ENCODE measurements at places on chromosomes 2 and 18.

DNA sequence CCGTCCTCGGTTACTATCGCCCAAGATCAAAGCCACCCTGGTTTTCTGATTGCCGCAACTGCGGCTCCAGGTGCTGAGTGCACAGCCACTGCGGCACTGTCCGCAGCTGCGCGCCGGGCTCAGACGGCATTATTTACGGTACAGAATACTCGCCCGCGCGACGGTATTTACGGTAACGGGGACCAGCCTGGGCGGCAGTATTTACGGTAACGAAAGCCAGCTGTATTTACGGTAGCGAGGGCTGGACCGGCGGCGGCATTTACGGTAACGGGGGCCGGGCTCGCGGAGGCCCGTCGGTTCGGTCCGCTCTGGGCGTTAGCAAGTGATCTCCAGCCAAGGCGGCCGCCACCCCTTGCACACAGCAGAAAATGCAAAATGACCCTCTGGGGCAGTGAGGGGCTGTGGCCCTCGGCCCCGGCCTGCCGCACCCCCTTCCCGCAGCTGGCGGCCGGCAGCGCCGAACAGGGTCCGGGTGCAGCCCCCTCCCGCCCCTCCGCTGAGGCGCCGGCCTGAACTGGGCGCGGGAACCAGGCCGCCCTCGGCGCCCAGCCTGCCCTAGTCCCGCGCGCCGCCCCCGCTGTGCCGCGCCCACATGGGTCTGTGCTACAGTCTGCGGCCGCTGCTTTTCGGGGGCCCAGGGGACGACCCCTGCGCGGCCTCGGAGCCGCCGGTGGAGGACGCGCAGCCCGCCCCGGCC is at the start of gene GNAL:
TSS of gene GNAL (plus strand) at position 293 of the 697 bp plus-strand sequence. CDS start at position 593, 300 bp downstream.
- DNase-seq, result no peak

DNA sequence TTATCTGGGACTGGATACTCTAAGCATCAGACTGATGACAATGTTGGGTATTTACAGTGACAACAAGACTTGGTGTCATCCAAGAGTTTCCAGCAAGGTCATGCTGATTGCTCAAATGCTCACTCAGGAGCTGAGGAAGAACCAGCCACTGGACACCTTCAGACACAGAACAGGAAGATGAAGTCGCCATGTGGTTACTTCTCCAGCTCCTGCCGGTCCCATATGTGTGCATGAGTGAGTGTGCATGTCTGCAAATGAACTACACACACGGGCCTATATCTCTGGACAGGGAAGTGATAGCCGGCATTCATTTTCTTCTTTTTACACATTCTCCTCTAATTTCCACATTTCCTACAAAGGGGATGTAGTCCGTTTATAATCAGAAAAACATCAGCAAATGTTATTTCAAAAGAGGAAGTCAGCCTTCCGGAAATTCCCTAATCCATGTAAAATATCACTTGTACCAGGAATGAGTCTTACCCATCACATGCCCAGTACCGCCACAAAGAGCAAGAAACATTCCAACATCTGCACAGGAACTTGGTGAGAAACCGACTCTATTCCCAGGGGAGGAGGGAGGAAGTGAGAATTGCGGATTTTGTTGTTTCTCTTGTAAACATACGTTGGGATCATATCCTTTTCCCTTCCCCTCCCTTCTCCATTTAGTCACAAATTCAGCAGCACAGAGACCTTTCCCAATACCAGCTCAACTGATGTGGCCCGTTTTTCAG is 10.8 kb downstream of the RFX8 start:
- no peak for DNase-seq

DNA sequence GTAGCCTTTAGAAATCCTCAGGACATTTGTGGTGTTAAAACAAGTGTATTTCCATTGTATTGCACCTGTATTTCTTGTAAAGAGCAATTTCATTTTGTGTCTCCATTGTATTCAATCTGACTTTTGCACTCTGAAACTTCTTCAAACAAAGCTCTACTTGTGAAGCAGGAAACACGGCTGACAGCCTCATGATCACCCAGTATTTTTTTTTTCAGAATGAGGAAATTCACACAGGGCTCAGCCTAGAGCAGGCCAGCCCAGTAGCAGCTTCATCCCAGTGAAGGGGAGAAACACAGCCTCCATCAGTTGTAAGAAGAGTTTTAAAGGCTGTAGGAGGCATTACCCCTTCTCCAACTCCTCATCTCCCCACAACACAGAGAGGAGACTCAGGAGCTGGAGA is 175.9 kb upstream of the KLHL29 start:
- DNase-seq, result no peak

DNA sequence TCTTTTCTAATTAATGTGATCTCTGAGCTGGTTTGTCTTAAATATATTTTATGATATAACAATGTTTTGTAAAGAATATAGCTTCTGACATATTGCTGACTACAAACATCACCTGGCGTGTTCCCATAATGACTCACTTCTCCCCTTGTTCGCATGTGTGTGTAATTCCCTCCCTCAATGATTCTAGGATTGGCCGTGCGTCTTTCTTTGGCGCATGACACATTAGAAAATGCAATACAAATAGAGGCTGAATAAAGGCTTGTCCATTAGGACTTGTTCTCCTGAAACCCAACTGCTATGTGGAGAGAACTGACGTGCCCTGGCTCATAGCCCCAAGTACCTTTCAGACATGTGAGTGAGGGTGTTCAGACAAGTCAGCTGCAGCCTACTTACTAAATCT is 159.7 kb upstream of the CDH20 start:
- DNase-seq, result no peak

All from esophagus squamous epithelium (tissue), 5 donors.